Stomach (tissue), 19 donors: ENCODE measurements at places on chromosomes 7 and 10. TPM values are rescaled to one million over a fixed set of nuclear protein-coding genes. Genes with fewer than 3 reads are reported as not detected.

The CNTNAP2 gene
- total RNA-seq, result 0.43 TPM

The DDC gene
- 10.3 TPM for total RNA-seq

The CPA4 gene
- total RNA-seq, result not detected

The EPO gene
- not detected for total RNA-seq

The GLRX3 gene
- 34.2 TPM for total RNA-seq

The HOXA1 gene
- not detected for total RNA-seq

The ZNRF2 gene
- total RNA-seq, result 209 TPM

The HTR7 gene
- total RNA-seq, result 5.5 TPM

The SSBP1 gene
- 145 TPM for total RNA-seq

The GNGT1 gene
- total RNA-seq, result not detected

The ATOH7 gene
- not detected for total RNA-seq

The HOXA6 gene
- not detected for total RNA-seq

The ST8SIA6 gene
- not detected for total RNA-seq

- H3K36me3 ChIP-seq, result no peaks in the 10 kb centered on the region
- no peak overlapping the region for H3K27ac ChIP-seq
- DNase-seq, result no peak
- H3K4me3 ChIP-seq, result no peak overlapping the region
- no peaks in the 10 kb centered on the region for H3K27me3 ChIP-seq
- no peaks in the 10 kb centered on the region for H3K4me1 ChIP-seq
Measured at GRCh38 chr7:81285142-81285871, 366.5 kb upstream of the SEMA3C start.

DNA sequence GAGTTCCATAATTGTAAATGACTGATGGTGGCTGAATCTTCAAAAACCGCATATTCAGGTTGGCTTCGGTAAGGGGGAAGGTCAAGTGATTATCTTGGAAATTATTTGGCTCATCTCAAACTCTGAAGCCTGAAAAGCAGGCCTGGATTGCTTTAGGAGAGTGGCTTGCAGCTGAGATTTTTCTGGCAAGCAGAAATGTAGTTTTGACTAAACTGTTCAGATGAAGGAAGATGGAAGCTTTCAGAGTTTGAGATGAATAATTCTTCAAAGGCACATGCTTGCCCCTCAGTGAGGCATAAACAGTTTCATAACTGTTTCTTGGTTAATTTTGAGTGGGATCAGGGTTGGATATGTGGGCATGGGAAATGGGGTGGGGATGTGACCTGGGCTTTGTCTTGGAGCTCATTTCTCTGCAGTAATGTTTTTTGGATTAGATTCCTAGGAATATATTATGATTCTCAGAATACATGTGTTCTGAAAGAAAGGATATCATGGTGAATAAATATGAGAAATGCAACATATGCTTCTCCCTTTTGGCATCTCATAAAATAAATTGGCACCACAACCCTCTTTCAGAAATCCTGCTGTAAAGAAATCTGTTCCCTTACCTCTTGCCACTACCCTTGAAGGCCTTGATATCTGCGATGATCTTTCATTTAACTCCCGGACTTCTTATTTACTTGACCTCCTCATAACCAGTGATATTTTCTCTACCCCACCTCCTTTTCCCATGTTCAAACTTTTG lies 469.2 kb downstream of the ADRA2A start:
- H3K4me3 ChIP-seq, result no peak overlapping the region
- no peak overlapping the region for H3K27ac ChIP-seq
- H3K27me3 ChIP-seq, result no peaks in the 10 kb centered on the region
- no peaks in the 10 kb centered on the region for H3K36me3 ChIP-seq
- H3K4me1 ChIP-seq, result no peaks in the 10 kb centered on the region
- DNase-seq, result no peak

GRCh38 chr7:16891874-16892643 lies 10.3 kb upstream of the AGR3 start:
- no peaks in the 10 kb centered on the region for H3K36me3 ChIP-seq
- no peak overlapping the region for H3K27ac ChIP-seq
- no peaks in the 10 kb centered on the region for H3K27me3 ChIP-seq
- peaks cover 14% of the 10 kb centered on the region for H3K4me1 ChIP-seq
- no peak overlapping the region for H3K4me3 ChIP-seq
- DNase-seq, result no peak

GRCh38 chr7:107187774-107188173 lies 19.0 kb downstream of the HBP1 start:
- DNase-seq, result no peak
- no peaks in the 10 kb centered on the region for H3K27me3 ChIP-seq
- H3K4me1 ChIP-seq, result no peaks in the 10 kb centered on the region
- no peak overlapping the region for H3K4me3 ChIP-seq
- no peak overlapping the region for H3K27ac ChIP-seq

- peaks cover 8% of the 10 kb centered on the region for H3K27me3 ChIP-seq
- no peak overlapping the region for H3K4me3 ChIP-seq
- H3K27ac ChIP-seq, result no peak overlapping the region
- no peaks in the 10 kb centered on the region for H3K4me1 ChIP-seq
Measured at GRCh38 chr10:49135575-49136313, 1.9 kb upstream of the FAM170B start.

- no peaks in the 10 kb centered on the region for H3K4me1 ChIP-seq
- no peaks in the 10 kb centered on the region for H3K27me3 ChIP-seq
- DNase-seq, result no peak
- H3K36me3 ChIP-seq, result peaks cover 14% of the 10 kb centered on the region
- no peak overlapping the region for H3K27ac ChIP-seq
- no peak overlapping the region for H3K4me3 ChIP-seq
Measured at GRCh38 chr10:130065251-130065650, 45.4 kb downstream of the C10orf143 start.

- no peaks in the 10 kb centered on the region for H3K27me3 ChIP-seq
- H3K36me3 ChIP-seq, result no peaks in the 10 kb centered on the region
- H3K4me3 ChIP-seq, result no peak overlapping the region
- H3K27ac ChIP-seq, result no peak overlapping the region
Measured at GRCh38 chr7:25613912-25614311, 385.6 kb upstream of the NPVF start.

DNA sequence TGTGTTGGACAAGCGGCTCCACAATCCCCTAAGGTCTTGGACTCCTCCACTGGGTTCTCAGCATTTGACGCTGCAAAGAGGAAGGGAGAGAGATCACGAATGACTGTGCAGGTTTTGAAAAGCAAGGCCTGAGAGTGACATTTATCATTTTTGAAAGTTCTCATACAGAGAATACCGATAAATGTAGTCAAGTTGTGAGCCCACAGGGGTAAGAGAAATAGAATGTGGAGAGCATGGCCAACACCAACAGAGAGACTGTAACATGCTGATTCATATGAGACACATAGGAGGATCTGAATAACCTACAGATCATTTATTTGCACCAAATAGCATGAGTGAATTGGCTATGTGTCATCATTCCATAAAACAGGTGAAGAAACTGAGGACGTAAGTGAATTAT lies 230.5 kb upstream of the MBL2 start:
- no peak overlapping the region for H3K27ac ChIP-seq
- DNase-seq, result no peak
- no peaks in the 10 kb centered on the region for H3K27me3 ChIP-seq
- no peaks in the 10 kb centered on the region for H3K36me3 ChIP-seq
- no peak overlapping the region for H3K4me3 ChIP-seq
- H3K4me1 ChIP-seq, result no peaks in the 10 kb centered on the region

GRCh38 chr7:66100408-66101050 lies 14.1 kb upstream of the CRCP start:
- H3K4me3 ChIP-seq, result peak overlapping the region; percentile 36
- DNase-seq, result no peak
- H3K4me1 ChIP-seq, result peaks cover 17% of the 10 kb centered on the region
- no peaks in the 10 kb centered on the region for H3K27me3 ChIP-seq
- H3K27ac ChIP-seq, result peak overlapping the region; percentile 88

GRCh38 chr10:114581071-114581470 lies 77.0 kb downstream of the ABLIM1 start:
- peaks cover 10% of the 10 kb centered on the region for H3K4me1 ChIP-seq
- no peak for DNase-seq
- H3K4me3 ChIP-seq, result no peak overlapping the region
